NCI-H1417 treated with DMSO at 0.1 percent for 48 hours (cell line): ENCODE measurements at places on chromosomes 7 and 10.

- DNase-seq = no peak
These were observed 85.4 kb downstream of the FAM13C start for GRCh38 chr10:59276919-59277318.

DNA sequence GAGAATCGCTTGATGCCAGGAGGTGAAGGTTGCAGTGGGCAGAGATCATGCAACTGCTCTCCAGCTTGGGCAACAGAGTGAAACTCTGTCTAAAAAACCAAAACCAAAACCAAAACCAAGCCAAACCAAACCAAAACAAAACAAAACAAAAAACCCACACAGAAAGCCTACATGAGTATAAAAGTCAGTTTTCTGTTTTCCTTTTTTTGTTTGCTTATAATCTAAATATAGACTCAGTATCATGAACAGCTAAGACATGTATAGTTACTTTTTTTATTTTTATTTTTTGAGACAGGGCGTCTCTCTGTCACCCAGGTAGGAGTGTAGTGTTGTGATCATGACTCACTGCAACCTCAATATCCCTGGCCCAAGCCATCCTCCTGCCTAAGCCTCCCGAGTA lies 16.8 kb upstream of the MTPN start:
- DNase-seq = no peak

- no peak for DNase-seq
These were observed 945 bp downstream of the ADD3 start for GRCh38 chr10:110008518-110009339.

DNA sequence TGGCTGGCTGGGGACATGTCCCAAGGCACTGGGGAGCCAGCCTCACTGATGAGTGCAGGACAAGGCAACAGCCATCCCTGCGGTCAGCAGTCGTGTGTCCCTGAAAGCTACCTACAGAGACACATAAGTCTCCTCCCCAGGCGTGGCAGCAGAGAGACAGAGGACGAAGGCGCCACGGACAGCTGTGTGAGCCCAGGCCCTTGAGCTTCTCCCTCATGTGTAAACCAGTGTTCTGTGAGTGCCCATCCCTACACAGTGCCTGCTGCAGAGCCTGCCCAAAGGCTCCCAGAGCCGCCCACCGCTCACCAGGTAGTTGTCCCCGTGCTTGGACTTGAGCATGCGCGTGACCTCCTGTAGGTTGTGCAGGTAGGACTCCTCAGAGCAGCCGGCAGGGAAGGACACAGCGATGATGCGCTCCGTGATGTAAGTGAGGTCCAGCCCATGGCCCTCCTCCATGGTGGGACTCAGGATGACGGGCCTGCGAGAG lies 142.7 kb downstream of the TNS3 start:
- no peak for DNase-seq

DNA sequence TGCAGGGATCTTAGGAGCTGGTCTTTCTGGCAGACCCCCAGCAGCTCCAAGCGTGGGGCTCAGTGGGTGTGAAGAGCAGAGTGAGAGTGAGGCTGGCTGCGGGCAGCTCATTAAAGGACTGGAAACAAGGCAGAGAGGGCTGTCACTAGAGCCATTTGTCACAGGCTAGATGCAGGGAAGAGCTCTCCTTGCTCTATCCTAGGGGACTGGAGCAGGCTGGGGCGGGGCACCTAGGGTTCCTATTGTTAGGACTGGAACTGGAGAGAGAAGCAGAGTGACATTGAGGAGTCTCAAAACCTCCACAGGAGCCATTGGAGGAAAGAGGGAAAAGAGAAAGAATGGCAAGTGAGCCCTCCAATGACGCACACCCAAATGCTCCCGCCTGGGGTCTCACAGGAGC lies 772 bp upstream of the DDC start:
- DNase-seq = no peak

- DNase-seq = no peak
These were observed 111.3 kb downstream of the UBE2H start for GRCh38 chr7:129841465-129841864.

DNA sequence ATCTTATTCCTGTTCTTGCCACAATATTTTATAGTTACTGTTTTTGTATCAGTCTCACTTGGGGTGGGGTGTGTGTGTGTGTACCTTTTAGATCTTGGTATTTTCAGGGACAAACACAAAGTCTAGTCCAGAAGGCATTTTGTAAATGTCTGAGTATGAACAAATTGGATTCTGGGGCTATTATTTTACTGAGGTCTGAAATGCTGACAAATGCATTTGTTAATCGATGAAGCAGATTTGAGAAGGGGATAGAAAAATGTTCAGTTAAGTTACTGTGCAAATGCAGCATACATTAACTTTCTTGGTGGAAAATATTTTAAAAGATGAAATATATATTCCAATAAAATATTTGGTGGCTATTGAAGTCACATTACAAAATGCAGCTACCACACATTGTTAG lies 267.4 kb downstream of the EXOC4 start:
- DNase-seq = no peak

DNA sequence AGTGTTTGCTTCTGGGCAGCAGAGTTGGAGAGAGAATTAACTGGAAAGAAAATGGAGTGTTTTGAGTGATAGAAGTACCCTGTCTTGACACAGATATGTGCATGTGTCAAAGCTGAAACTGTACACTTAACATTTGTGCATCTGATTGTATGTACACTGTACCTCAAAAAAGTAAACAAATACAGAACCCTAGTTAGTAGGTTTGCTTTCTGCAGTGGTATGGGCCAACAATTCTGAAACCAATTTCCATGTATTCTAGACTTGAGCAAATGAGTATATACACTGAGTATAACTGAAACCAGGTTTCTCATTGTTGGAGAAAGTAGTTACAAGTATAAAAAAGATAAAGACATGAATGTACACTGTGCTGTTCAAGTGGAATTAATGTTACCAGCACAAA lies 52.4 kb downstream of the ELAPOR2 start:
- no peak for DNase-seq

GRCh38 chr7:102415685-102416225 lies 17.6 kb upstream of the ORAI2 start:
- DNase-seq = no peak

DNA sequence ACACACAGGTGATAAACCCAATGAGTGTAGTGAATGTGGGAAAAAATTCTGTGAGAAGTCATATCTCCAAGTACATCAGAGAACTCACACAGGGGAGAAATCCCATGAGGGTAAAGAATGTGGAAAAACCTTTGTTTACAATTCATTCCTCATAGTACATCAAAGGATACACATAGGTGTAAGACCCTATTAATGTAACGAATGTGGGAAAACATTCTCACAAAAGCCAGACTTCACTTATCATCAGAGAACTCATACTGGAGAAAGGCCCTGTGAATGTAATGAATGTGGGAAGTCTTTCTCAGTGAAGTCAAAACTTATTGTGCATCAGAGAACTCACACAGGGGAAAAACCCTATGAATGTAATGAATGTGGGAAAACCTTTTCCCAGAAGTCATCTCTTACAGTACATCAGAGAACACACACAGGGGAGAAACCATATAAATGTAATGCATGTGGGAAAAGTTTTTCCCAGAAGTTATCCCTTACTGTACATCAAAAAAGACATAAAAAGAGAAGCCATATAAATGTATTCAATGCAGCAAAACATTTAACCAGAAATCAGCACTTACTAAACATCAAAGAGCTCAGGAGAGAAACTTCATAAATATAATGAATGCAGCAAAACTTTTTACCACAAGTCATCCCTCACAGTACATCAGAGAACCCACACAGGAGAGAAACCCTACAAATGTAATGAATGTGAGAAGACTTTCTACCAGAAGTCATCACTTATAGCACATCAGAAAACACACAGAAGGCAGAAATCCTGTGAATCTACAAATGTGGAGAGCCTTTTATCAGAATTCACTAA lies 49.8 kb downstream of the ZNF239 start:
- no peak for DNase-seq
